Stimulated activated CD4-positive, alpha-beta T cell treated with anti-CD3 and anti-CD28 coated beads, Interleukin-15, amount 100 ng/mL, for 1 hour (primary cell): ENCODE measurements at places on chromosomes 2 and 18.

- DNase-seq = no peak
These were observed 28.5 kb downstream of the GRHL1 start for GRCh38 chr2:9979977-9980376.

DNA sequence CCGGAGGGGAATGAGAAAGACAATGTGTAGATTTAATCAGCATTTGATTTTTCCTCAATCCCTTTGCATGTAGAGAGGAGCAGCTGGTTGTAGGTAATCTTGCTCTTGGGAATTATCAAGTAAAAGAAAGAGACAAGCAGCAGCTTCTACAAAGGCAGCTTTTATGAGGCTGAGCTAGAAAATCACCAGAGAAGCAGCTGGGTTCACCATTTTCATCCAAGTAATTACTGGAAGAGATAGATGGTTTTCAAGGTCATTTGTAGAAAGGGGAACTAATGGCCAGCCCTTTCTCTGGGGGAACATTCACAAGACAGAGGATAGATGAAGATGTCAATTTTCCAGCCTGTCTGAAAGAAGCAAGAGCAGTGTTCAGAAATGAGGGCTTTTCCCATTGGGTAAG lies 113.0 kb downstream of the RND3 start:
- DNase-seq = no peak

- no peak for DNase-seq
These were observed 158.0 kb downstream of the TCF4 start for GRCh38 chr18:55430026-55430425.

DNA sequence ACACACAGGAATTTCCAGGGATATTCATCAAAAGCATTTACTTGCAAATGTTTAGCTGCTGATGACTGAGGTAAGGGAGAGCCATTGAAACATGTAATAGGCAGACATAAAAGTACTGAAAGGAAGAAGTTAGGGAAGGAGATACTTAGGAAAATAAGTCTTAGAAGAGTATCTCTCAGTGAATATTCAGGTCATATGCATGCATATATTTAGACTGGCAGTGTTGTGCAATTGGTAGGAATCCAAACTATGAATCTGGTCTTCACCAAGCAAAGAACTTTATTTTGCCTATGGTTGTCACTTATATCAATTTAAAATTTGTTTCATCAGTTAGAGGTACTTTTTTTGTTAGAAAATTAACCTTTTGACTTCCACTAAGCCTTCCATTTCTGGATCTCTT lies 1490.7 kb downstream of the SUCLG1 start:
- no peak for DNase-seq

GRCh38 chr18:22045221-22045918 lies 124.0 kb upstream of the GATA6 start:
- no peak for DNase-seq

GRCh38 chr2:115094441-115094840 lies 652.0 kb downstream of the DPP10 start:
- DNase-seq = no peak

DNA sequence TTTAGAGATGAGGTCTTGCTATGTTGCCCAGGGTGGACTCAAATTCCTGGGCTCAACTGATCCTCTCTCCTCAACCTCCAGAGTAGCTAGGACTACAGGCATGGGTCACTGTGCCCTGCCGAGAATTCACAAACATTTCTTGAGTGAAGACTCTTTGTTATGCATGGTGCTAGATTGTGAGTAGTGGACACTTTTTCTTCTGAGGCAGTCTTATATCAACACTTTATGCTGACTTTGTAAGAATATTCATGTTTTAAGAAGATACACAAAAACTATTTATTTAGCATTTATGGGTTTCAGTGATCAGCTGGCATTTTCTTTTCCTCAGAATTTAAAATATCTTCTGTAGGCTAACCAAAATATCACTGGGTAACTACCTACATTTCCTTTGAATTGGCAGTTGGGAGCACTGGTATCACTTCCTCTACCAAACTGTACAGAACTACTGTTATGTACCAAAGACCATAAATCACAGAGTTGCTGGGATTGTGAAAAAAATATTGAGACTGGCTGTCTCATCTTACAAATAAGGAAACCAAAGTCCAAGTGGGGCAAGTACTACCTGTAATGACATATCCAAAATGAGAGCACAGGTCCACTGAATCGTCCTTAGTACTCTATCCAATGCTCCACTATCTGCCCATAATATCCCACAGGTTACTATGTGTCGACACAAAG lies 34.0 kb downstream of the DOCK10 start:
- DNase-seq = no peak
